ENCODE measurements at places on chromosomes 12 and 14.

DNA sequence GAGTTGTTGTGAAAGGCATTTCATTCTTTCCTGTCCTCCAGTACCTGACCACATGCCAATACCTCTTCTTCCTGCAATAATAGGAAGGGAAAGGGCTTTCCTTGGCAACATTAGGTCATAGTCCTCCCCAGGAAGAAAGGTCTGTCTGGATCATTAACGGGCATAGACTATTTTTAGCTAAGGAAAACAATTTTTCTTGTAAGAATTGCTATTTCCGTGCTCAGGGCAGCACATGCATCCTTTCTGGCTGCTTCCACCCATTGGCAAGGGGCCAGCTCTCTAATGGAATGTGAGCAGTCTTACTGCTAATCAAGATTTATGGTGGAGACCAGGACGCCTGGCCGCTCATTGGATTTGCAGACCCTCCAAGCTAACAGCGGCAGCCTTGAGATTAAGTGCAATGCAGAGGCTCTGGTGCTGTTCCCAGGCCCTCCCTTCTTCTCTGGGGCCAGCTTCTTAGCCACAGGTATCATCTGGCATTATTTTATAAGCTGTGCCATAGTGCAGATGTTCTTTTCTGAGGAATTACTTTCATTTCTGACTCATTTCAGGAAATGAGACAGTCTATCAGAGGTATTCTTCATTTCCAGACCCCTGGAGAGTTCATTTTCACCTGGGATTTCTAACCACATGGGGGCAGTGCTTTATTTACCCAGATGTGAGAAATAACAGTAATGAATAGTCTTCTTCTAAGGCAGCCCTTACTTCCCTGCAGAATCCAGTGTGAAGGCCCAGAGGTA, 52.9 kb downstream of the ANO6 start:
- no peak for DNase-seq

GRCh38 chr12:14577344-14577743, 9.7 kb upstream of the PLBD1 start:
- DNase-seq, result no peak

GRCh38 chr12:75194250-75194649, 15.4 kb downstream of the KCNC2 start:
- DNase-seq, result no peak

DNA sequence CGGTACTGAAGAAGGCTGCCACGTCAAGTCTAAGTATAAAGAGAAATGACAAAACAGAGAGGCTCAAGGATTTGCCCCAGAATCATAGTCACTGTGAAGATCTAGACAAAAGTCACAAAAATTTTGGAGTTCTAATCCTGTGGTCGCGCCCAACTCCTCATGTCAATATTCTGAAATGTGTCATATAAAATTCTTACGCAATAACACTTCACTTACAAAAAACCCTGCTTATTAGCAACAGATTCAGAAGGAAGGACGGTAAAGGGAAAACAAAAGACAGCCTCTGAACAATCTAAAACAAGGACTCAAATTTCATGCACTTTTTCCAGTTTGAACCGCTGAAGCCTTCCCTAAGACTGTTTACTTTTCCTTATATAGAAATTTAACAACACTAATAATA, 94.7 kb downstream of the TSPAN8 start:
- DNase-seq, result no peak

DNA sequence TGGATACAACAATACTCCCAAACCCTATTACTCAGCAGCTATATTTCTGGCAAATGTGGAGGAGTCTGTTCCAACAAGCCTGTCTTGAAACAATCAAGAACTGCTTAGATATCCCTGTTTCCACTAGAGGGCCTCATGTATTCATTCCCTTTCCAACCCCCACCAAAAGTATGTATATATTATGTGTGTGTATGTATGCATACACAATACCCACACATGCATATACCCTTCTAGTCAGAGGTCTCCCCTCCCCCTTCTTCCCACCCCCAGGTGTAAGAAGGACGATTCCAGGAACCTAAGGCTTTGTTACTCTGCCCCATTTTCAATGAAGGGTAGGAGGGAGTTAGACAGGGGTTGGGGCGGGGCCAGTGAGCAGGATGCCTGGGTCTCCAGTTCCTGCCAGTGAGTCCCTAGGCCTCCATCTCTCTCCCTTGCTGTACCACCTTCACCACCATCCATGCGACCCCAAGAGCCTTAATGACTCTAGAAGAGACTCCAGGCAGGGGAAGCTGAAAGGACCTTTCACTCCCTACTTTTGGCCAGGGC, at the start of gene DGKA:
DGKA (plus strand) TSS at position 392 of the 546 bp plus-strand sequence. CDS start 5,342 bp downstream, outside the sequence.
- peak; percentile 59 for DNase-seq

DNA sequence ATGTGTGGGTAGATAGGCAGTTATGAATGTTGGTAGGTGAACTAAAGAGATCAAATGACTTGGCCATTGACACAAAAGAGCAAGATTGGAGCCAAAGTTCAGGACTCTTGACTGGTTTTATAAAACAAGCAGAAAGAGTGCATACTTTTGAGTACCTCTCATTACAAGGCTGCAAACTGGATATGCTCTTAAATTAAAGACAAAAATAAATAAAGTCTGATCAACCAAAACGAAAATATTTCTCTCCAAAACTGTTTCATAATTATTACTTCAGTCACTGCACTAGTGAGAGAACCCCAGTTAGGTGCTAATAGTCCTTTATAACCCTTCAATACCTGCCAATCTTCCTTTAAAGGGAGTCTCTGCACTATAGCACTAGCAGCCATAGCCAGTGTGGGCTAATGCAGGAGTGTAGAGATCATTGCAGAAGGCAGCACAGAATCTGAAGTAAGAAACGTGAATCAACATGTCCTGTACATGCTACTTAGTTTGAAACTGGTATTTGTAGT, 147.1 kb downstream of the FOXA1 start:
- DNase-seq, result no peak

DNA sequence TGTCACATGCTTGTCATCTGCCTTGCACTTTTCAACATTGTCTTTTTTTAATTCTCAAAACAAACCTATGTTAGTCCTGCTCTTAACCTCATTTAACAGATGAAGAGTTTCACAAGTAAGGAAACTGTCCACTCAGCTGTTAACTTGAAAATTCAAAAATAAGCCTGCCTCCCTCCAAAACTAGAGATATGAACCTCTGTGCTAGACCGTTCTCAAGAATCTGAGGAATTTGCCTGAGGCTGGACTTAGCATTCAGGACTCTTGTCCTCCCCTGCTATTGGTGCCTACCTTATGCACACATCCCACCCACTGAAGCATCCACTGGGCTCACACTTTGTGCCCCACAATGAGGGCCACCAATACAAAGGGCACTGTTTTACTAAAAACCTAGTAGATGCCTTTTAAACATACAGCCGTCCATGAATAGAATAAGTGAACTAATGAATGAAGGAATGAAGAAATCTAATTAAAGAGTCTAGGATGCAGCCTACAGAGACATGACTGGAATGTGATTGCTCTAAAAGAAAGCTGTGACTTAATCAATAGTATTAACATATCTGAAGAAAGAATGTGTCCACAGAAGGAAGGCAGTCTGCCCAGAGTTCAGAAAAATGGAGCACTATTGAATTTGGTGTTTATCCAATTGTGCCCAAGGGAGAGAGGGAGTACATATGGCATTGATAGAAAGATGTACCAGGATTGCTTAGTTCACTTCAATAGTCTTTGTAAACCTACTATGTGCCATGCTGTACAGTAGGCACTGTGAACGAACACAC, 238.5 kb downstream of the SPTSSA start:
- no peak for DNase-seq

DNA sequence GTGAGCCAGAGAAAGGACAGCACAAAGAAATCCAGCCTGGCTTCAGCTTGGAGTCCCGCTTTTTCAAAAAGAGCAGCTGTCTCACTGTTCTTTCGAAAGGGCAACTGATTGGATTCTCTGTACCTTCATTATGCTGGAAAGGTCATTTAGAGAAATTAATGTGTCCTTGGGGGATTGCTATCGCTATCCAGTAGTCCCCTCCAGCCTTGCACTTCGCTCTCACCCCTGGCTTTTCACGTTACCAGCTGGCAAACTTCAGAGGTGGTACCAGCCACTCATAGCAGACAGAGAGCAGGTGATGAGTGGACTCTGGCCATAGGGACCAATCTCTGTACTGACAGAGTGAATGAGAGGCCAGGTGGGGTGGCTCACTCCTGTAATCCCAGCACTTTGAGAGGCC, 11.8 kb upstream of the NUAK1 start:
- DNase-seq, result no peak

DNA sequence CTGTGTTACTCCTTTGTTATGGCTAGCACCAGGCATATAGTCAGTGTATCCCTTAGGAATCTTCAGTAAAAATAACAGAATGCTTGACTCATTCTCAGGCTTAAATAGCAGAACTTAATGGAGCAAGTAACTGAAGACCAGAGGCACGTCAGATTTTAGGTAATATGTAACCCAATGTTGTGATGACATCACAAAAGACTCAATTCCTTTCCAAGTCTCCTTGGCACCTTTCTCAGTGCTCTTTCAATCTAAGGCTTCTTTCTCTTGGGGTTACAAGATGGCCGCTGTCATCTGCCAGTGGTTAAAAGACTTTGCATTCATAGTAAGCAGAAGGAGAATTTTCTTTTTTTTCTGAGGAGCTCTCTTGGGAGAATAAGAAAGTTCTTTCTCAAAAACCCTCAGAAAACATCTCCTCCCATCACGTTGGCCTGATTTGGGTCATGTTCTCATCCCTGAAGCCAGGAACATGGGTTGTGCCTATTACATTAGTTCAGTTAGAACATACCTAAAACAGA, 33.4 kb upstream of the DCN start:
- DNase-seq, result no peak

GRCh38 chr12:15265875-15266274, 44.7 kb upstream of the RERG start:
- DNase-seq, result no peak

GRCh38 chr12:93167841-93168492, 209.8 kb upstream of the NUDT4 start:
- DNase-seq, result no peak

DNA sequence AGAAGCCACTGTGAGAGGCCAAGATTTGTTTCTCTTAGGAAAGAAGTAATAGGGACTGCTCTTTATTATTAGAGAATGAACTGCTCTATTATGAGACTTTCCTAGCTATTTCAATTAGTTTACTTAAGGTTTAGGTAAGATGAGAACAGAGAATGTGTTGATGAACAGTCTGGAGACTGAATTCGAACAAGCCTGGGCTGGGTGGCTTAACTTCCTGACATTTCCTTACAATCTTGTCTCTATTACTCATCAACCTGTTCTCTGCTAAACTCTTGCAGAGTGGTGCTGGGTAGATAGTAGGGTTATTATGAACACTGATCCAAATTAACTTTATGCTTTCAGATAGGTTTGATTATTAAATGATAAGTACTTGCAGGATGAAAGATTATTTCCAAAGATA, 31.2 kb downstream of the SLC15A5 start:
- DNase-seq, result no peak

DNA sequence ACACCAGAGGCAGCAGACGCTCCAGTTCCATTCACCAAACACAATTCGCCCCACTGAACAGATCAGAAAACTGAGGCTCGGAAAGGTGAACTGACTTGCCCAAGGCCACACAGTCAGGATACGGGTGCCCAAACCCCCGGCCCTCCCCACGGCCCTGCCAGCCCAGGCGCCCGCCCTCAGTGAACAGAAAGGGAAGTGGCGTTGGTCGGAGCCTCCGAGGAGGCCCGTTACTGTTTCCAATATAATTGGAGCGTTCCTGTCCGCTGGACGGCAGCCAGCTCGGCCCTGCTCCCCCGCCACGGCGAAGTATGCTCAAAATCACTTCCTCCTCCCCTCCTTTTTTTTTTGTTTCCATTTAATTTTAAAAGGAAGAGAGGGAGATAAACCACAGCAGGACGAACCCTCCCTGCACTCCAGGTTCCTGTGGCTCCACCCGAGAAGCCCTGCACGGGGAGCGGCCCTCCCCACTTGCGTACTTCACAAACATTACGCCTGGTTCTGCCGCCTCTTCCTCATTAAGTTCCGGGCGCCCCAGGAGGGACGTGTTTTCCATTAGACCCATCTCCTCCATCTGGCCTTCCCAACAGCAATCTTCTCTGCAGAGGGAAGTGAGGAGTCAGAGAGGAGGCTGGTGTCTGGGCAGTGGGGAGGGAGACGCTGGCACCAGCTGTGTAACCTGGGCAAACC, 61.1 kb downstream of the NCOR2 start:
- no peak for DNase-seq

GRCh38 chr12:26523708-26524150, 309.3 kb downstream of the ITPR2 start:
- DNase-seq, result no peak

GRCh38 chr14:63371033-63371432, 52.3 kb upstream of the GPHB5 start:
- no peak for DNase-seq

- DNase-seq, result no peak
Observed at GRCh38 chr14:74018174-74018585, 908 bp downstream of the ENTPD5 start.

DNA sequence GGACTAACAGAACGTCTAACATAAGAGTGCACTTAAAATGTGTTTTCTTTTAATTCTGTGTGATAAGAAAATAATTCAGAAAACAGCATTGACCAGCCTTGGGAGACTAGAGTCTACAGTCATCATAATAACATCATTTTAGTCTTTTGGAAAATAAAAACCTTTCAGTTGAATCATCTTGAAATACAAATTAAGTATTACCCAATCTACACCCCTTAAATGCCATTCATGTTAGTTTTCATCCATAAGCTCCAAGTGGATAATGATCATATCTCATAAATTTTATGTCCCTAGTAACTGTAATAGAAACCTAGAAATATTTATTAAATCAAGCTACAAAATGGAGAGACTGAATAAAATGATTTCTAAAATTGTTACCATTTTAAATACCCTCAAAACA, 32.4 kb downstream of the EPS8 start:
- no peak for DNase-seq

- no peak for DNase-seq
Observed at GRCh38 chr14:68792678-68792978, 239 bp downstream of the ZFP36L1 start.

DNA sequence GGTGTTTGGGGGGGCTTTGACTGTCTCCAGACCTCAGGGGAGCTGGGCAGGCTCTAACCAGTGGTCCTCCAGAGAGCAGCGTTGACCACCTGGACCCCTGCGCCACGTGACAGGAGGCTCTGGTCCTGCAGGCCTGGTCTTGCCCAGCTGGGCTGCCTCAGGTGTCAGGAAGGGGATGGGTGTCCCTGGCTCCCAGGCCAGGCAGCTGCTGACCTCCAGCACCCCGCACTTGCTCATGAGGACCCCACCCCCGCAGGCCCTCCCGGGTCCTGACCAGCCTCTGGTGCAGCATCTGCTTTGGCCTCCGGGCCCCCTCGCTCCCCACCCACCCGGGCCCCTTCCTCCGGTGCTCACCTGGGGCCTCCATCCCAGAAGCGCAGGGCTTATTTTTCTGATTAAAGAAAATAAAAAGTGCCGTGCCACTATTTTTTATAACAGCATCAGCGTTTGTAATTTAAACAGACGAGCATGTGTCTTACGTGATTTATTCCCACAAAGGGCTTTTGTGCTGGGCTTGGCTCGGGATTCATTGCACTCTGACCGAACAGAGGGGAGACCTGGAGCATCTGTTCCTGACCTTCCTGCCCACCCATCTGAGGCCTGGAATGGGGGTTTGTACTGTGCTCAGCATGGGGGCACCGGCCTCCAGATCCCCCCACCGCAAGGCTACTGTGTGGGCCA, 21.7 kb downstream of the FBRSL1 start:
- no peak for DNase-seq

DNA sequence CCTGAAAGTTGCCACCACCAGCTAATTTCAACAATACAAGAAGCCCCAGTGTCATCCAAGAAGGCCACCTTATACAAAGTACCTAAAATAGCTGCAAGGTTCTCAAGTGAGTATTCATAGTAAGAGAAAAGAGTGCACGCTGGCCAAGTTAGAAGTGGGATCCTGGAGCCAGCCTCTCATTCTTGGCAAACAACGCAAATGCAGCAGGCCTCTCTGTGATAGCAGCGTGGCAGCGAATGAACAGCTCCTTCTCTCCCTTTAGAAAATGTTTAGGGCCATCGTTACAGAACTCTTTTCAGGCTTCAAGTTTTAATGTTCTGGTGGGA, 78.0 kb upstream of the IFNG-AS1 start:
- no peak for DNase-seq
